ENCODE measurements at places on chromosomes 3 and 15.

GRCh38 chr15:93020976-93021772, 67.8 kb downstream of the RGMA start:
- DNase-seq: no peak

DNA sequence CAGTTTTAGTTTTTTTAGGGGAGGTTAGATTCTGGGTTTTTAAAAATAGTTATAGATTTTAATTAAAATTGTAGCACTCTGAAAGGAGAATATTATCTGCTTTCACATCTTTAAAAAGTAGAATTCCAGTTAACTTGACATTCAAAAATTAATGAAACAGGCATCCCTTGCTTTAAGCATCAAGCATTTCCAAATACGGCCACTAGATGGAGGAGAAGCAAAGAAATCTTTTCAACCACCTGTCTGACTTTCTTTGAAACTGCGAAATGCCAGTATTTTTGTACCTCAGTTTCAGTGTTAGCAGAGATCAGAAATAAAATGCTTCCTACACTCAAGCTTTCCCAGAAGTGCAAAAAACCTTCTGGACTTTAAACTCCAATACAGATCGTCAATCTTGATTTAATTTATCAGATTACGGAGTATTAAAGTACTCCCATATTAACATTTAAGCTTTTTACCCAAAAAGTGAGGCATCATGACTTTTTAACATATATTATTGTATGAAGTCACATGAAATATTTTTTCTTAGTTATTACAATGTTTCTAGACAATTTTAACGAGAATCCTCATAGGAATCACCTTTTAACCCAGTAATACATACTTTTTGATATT, 153.3 kb downstream of the P3H2 start:
- DNase-seq: peak; percentile 54

GRCh38 chr3:131125684-131126083, 99.0 kb downstream of the NEK11 start:
- DNase-seq: no peak

DNA sequence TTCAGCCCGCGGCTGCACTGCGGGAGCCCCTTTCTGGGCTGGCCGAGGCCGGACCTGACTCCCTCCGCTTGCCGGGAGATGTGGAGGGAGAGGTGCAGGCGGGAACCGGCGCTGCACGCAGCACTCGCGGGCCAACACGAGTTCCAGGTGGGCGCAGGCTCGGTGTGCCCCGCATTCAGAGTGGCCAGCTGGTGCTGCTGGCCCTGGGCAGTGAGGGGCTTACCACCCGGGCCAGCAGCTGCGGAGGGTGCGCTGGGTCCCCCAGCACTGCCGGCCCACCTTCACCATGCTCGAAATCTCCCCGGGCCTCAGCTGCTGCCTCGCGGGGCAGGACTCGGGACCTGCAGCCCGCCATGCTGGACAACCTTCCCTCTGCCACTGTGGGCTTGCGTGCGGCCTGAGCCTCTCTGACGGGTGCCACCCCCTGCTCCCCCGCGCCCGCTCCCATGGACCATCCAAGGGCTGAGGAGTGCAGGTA, 733.5 kb upstream of the CCDC54 start:
- no peak for DNase-seq

- DNase-seq: no peak
Measured at GRCh38 chr3:49260806-49261324, 16.2 kb downstream of the C3orf62 start.

GRCh38 chr3:133474251-133474801, 74.5 kb downstream of the BFSP2 start:
- DNase-seq: no peak

- DNase-seq: no peak
Measured at GRCh38 chr3:83843716-83844115, 1115.1 kb upstream of the CADM2 start.

DNA sequence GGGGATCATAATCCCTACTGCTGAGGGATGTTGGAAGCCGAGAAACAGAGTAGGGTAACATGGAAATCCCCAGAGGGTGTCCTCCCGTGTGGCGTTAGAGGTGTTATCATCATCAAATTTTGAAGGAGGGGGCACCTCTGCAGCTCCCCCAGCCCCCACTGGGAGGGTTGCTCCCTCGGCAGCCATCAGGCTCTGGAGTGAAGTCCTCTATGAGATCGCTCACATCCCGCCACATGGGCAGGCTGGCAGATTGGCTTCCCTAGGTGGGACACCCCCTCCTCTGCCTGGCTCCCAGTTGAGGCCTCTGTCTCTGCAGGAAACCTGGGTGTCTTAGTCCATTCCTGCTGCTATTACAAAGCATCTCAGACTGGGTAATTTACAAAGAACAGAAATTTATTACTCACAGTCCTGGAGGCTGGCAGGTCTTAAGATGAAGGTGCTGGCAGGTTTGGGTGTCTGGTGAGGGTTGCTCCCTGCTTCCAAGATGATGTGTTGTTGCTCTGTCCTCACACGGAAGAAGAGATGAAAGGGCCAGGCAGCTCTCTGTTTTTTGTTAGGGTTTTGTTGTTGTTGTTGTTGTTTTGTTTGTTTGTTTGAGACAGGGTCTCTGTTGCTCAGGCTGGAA, 120.5 kb downstream of the NUP210 start:
- no peak for DNase-seq

DNA sequence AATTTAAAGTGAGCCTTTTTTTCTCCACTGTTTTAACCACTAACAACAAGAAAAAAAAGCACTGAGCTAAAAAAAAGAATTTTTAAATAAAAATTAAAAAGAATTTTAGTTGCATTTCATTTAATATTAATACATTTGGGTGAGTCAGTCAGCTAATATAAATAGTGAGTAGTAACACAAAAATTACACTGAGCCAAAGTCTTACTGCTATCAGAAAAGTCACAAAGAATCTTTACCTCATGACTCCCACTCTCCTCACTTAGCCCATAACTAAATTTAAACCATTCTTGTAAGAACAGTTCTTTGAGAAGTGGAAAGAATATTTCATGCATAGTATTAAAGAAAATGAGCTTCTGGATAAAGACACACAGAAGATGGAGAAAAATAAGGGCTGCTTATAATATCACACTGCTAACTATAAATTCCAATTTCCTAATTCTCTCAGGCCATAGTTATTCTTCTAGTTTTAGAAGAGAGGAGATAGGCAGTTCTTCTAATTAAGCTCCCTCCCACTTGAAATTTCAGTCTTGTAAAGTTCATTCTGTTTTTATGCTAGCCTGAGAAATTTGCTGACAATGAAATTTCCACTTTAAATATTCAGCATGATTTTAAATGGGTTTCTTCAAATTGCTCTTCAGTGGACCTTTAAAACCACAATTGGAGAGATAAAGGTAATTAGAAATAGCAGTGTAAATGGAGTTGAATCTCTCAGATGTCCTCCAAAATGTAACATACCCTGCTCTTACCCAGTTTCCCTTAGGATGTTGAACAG, 17.6 kb downstream of the SHQ1 start:
- DNase-seq: no peak

DNA sequence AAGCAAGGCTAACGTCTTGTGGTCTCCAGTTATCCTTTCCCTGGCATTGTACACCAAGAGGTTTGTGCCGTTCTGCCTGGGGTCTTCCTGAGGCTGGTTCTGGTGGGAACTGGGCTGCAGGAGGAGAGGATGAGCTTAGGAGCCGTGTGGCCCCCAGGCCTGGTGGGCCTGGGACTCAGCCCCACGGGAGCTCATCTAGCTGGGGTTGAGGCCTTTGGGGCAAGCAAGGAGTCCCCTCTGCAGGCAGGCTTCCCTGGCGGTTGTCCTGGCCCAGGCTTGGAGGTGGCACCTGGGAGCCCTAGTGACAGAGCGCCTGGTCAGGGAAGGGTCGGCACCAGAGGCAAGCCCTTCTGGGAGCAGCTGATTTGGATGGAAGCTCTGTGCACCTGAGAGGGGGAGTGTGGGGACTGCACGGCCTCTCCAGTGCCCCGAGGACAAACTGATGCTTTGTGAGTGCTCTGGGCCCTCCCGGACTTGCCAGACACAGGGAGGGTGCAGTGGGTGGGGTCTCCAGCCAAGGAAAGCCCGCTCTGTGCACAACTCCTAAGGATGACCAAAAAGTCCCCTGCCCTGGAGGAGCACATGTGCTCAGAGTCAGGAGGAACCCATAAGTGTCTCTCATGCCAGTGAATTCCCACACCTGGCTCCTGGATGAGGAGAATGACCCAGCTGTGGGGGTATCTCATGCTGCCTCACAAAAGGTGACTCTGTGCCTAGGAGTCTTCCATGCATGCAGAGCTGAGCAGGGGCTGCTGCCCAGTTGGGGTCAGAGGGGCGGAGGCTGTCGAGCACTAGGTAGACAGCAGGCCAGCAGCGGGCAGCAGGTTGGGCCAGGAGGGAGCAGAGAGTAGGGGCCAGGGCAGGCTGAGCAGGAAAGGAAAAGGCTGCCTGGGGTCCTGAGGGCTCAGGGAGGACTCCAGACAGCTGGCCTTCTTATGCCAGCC, 2.7 kb downstream of the PAK6 start:
- DNase-seq: no peak

- no peak for DNase-seq
Measured at GRCh38 chr3:159652452-159652851, 336.2 kb upstream of the IL12A start.

- DNase-seq: peak; percentile 13
Measured at GRCh38 chr3:194640829-194641228, 7.6 kb upstream of the TMEM44 start.

GRCh38 chr3:197463279-197463678, 92.5 kb downstream of the BDH1 start:
- DNase-seq: no peak

GRCh38 chr3:107461721-107462120, 61.0 kb upstream of the BBX start:
- DNase-seq: no peak

- DNase-seq: no peak
Measured at GRCh38 chr15:101038327-101039003, 119.3 kb downstream of the LRRK1 start.

DNA sequence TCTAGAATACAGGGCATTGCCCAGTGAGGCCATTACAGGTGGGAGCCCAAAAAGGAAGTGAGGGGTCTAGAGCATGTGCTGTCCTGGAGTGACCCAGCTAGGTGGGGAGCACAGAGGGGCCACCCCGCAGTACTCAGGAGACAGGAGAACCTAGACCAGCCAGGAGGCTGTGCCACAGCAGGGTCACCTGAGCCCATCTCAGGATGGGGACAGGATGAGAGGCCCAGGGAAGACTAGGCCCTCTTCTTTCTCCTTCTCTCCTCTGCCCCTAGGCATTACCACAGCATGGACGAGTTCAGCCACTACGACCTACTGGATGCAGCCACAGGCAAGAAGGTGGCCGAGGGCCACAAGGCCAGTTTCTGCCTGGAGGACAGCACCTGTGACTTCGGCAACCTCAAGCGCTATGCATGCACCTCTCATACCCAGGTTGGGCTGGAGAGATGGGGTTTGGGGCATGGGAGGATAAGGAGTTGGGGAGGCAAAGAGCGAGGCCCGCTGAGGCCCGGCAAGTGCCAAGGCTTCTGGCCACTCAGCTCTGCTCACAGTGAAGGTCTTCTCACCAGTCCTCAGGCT, 20.6 kb downstream of the LOXL1 start:
- no peak for DNase-seq

- DNase-seq: no peak
Measured at GRCh38 chr3:136457793-136458192, 207.7 kb downstream of the PCCB start.

DNA sequence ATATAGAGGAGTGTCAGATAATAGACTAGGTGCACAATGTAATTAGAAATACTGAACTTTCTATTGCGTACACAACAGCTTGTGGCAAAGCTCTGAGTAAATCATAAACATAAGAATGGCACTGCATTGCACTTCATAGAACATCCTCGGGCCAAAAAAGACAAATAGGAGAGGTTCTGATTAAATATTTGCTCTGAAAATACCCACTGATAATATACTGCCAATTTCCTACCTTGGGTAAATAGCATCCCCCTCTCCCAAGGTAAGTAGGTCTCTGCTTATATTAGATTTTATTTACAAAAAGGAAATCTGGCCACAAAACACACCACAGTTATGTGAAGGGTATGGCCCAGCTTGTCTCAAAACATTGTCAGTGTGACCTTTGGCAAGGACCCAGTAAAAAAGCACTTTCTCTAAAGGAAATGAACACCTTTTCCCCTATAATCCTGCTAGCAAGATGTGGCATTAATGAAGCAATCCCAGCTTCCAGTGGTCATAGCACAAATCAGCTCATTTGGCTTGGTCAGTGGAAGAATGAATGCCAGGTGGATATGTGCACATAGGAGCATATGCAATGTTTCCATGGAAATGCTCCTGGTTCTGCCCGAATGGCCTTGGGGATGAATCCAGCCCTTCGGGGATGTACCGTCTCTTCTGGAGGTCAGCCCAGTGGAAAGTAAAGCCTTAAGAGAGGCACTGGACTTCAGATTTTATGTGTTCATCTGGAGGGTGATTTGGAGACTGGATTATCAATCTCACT, 315.9 kb downstream of the LSAMP start:
- DNase-seq: no peak

GRCh38 chr3:40911264-40911663, 288.0 kb upstream of the CTNNB1 start:
- no peak for DNase-seq

GRCh38 chr3:47414666-47415587, 34.1 kb downstream of the PTPN23 start:
- no peak for DNase-seq

DNA sequence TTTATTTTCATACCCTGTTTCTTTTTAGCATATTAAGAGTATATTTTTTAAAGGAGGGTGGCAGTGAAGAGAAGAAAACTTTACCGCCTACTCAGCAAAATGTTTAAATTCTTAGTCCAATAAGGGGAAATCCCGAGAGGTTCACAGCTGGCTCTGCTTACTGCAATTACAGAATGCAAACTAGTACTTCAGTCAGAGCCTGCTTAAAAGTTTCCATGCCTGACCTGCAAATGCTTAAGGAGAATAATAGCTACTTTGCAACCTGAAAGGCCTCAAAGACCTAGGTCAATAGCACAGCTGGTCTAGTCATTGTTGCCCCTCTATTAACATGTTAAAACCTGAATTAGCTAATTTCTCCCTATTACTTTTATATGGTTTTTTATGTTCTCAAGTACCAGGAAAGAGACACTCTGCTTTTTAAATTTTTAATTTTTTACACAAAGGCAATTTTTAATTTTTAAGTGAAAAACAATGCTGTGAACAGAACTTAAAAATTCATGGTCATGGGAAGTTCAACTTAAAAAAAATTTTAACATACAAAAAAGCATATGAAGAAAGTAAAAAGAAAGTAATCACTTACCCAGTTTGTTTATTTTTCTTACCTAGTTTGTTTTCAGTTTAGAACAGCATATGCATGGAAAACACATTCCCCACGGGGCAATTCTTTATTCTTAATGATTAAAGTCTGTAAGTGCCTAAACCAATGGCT, 79.2 kb downstream of the P3H2 start:
- no peak for DNase-seq

Data from CD4-positive, alpha-beta T cell treated with Interleukin-15 for 4 hours (primary cell).